ENCODE measurements at places on chromosomes 7 and 10. TPM values are rescaled to one million over a fixed set of nuclear protein-coding genes. Genes with fewer than 3 reads are reported as not detected.

Gene ASZ1
- not detected for total RNA-seq

Gene DKK1
- 240 TPM for total RNA-seq

Gene CYP2C19
- not detected for total RNA-seq

Gene SSC4D
- 1.3 TPM for total RNA-seq

Gene ZC3HAV1
- total RNA-seq = 12.0 TPM

Gene FXYD4
- not detected for total RNA-seq

Gene JAKMIP3
- total RNA-seq = 0.50 TPM

Gene GPR15LG
- not detected for total RNA-seq

Gene ZNF503
- 14.1 TPM for total RNA-seq

Gene SAP25
- total RNA-seq = 2.0 TPM

Gene ZPBP
- not detected for total RNA-seq

Gene ITIH5
- 2.2 TPM for total RNA-seq

Gene ITIH2
- total RNA-seq = not detected

Gene CTTNBP2
- total RNA-seq = not detected

Measured in mammary epithelial cell (primary cell).